ENCODE measurements at places on chromosomes 11 and 22. TPM values are rescaled to one million over a fixed set of nuclear protein-coding genes. Genes with fewer than 3 reads are reported as not detected.

The MS4A15 gene
- not detected for total RNA-seq

The ST14 gene
- total RNA-seq, result 0.10 TPM

The HOATZ gene
- total RNA-seq, result not detected

The UBQLNL gene
- total RNA-seq, result not detected

The P2RX3 gene
- total RNA-seq, result not detected

The PANX3 gene
- total RNA-seq, result not detected

The SEZ6L gene
- not detected for total RNA-seq

The UPB1 gene
- total RNA-seq, result not detected

The HTR3B gene
- total RNA-seq, result not detected

The TXN2 gene
- total RNA-seq, result 9.9 TPM

The CECR2 gene
- not detected for total RNA-seq

The TRIM64C gene
- total RNA-seq, result not detected

The BAIAP2L2 gene
- total RNA-seq, result not detected

The UBE2L6 gene
- 69.6 TPM for total RNA-seq

The ZFTA gene
- total RNA-seq, result 8.5 TPM

The TRPC6 gene
- total RNA-seq, result not detected

The TMEM45B gene
- total RNA-seq, result not detected
